ENCODE measurements at places on chromosomes 1 and 21.

DNA sequence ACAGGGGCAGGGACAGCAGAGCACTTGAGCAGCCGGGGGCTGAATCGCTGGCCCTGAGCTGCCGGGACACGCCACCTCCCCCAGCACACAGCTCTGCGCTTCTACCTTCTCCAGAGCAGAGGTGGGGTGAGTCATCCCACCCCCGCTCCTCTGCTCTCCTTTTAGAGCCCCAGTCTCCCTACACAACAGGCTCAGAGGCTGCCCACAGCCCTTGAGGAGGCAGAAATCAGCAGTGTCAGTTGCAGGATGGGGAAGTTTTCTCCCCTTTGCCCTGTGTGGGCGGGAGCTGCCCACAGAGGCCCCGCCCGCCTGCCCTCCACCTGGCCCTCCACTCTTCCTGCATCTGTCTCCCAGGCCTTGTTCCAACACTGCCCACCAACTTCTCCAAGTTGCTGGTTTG is 94.6 kb downstream of the STUM start:
- DNase-seq: no peak

- no peak for DNase-seq
Measured at GRCh38 chr1:243315455-243315854, 59.6 kb downstream of the SDCCAG8 start.

DNA sequence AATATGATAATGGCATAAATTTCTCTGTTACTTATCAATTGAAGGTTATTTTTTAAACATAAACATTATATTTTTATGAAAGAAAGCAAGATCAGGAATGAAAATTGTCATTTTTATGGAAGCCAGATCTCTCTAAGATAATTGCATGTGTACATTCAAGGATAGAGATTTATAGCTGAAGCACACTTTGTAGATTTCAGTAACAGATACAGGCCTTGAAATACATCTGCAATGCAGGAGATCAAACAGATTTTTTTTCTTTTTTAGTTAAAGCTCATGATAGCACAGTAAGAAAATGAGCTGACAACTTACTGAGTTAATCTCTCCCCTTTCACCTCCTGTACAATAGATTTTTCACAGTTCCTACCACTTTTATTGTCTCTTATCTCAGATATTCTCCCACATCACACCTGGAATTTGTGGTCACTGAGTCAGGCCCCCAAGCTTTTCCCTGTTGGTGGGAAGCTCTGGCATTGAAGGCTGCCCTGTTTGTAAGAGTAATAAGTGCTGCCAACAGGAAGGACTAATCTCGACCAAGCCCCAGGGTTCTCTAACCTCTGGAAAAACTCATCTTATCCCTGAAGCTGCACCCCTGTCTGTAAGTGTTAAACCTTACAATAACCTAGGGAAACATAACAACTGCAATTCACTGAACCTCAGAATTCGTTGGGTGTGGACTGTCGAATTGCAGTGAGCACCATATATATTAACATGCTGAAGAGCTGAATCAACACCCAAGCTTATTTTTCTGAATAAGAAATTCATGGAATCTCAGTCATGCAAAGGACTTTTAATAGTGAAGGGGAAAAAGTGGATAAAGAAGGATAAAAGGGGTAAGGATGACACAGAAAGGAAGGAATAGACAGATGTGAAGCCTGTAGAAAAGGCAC is 599.0 kb downstream of the LMO4 start:
- no peak for DNase-seq

DNA sequence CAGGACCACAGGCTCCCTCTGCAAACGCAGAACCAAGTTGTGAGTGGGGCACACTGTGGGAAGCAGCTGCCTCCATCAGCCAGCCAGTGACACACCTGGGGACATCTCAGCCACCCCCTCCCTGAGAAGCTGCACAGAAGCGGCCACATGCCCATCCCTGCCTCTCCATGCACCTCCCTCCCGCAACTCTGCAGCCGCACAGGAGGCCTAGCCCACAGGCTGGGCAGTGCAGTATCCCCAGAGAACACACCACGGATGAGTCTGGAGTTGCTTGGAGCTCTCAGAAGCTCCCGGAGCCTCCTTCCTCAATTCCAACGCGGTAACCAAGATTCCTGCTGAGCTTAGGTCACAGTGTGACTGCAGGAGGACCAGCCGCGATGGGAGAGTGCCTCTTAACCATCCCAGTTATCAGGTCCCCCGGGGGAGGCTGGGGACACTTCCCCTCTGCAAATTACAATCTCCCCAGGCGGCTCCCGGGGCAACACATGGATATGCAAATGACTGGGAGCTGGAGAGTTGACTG is 1.2 kb upstream of the WNT3A start:
- DNase-seq: no peak

DNA sequence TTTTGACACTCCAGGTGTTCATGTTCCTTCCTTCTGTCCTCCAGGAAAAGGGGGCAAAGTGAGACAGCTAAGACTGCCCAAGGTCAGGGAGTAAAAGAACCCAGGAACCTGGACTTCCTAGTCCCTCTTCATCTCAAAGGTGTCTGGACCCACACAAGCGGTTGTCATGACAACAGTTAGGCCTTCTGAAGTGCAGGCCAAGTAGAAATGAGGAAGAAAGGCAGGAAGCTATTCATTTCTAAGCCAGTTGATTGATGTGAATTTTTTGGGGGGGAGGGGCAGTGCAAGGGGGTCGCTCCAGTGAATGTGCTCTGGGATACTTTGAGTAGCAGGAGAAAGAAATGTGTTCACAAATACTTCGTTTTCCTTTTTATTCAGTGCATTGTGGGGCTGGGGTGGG is 114.3 kb downstream of the NAV1 start:
- DNase-seq: no peak
